HTR-8/SVneo (cell line): ENCODE measurements at places on chromosomes 6 and 20.

- no peak for DNase-seq
Measured at GRCh38 chr6:2507016-2507415, 243.7 kb downstream of the MYLK4 start.

GRCh38 chr20:31440012-31440659 is at the start of gene DEFB123:
Gene DEFB123 (plus strand): TSS chr20:31440632. CDS start chr20:31440699, 67 bp downstream.
- no peak for DNase-seq

- peak; percentile 11 for DNase-seq
Measured at GRCh38 chr6:133130863-133131262, 110.3 kb upstream of the EYA4 start.

GRCh38 chr6:44960898-44961297 is 367.2 kb upstream of the RUNX2 start:
- DNase-seq: no peak

GRCh38 chr20:50191544-50192363 is 1.1 kb downstream of the CEBPB start:
- no peak for DNase-seq

DNA sequence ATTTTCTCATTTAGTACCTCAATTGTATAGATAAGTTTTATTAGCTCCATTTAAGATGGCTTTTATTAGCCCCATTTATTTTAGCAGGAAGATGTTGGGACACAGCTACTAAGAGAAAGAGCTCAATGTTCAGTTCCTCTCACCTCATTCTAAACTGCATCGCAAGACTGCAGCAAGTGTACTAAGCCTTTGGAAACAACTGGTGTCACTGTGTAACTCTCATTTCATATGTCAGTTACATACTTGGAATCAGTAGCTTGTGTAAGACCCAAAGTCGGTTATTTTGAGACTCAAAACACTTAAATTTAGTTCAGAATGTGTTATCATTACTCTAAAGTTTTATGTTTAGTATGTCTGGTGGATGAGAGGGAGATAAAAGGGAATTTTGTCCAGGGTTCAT is 482.9 kb downstream of the BMP2 start:
- DNase-seq: no peak
